ENCODE measurements at places on chromosomes 13 and 19.

GRCh38 chr13:108227651-108228272 lies 9.6 kb downstream of the ABHD13 start:
- peak; percentile 6 for DNase-seq

- peak; percentile 28 for DNase-seq
Measured at GRCh38 chr13:40984668-40985366, 34.3 kb downstream of the ELF1 start.

DNA sequence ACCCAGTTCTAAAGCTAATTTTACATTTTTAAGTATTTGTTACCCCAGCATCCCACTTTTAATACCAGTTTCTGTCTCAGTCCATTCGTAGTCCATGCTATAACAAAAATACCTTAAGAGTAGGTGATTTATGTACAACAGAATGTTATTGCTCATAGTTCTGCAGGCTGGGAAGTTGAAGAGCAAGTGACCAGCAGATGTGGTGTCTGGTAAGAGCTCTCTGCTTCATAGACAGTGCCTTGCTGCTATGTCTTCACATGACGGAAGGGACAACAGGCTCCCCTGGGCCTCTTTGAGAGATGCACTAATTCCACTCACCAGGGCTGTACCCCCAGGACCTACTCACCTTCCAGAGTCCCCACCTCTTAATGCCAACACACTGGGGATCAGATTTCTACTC lies 96.6 kb downstream of the COL4A2 start:
- DNase-seq, result no peak

DNA sequence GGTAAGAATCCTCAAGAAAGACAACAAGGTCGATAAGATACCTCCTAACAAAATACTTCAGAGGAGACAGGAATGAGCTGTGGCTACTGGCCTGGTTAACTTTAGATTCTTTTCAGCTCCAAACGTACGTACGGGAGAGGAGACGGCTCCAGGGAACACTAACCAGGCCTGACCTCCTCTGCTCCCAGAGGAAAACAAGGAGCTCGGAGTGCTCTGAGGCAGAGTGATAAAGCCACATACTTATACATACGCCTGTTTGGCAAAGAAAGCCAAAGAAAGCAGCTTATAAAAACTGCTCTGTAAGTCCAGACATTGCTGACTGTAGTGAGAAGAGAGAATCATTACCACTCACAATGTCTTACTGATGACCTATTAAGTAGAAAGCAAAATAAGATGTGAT lies 263.9 kb downstream of the MZT1 start:
- DNase-seq, result no peak

DNA sequence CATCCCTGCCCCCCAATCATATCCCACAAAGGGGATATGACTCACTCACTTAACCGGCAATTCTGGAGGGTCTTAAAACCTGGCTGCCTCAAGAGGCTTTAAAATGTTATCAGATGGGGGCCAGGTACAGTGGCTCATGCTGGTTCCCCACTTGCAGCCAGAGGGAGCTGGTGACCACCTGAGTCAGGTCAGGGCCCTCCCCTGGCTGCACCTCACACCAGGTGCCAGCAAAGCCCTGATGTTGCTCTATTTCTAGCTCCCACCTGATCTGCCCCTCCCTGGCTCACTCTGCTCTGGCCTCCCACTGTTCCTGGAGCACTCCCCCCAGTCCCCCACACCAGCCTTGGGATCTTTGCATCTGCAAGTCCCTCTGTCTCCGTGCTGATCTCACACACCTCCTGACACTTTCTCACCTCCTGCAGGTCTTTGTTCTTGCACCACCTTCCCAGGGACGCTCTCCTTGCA lies 14.2 kb downstream of the HPN start:
- no peak for DNase-seq

GRCh38 chr19:35755131-35755549 lies 1.7 kb downstream of the HSPB6 start:
- DNase-seq, result no peak

- no peak for DNase-seq
Measured at GRCh38 chr19:40802300-40803169, 3.5 kb downstream of the EGLN2 start.

- DNase-seq, result no peak
Measured at GRCh38 chr19:53978975-53979801, 12.2 kb upstream of the CACNG6 start.

GRCh38 chr19:46390866-46391265 lies 22.5 kb downstream of the CCDC8 start:
- no peak for DNase-seq

GRCh38 chr13:57531256-57531655 lies 100.3 kb upstream of the PCDH17 start:
- no peak for DNase-seq

DNA sequence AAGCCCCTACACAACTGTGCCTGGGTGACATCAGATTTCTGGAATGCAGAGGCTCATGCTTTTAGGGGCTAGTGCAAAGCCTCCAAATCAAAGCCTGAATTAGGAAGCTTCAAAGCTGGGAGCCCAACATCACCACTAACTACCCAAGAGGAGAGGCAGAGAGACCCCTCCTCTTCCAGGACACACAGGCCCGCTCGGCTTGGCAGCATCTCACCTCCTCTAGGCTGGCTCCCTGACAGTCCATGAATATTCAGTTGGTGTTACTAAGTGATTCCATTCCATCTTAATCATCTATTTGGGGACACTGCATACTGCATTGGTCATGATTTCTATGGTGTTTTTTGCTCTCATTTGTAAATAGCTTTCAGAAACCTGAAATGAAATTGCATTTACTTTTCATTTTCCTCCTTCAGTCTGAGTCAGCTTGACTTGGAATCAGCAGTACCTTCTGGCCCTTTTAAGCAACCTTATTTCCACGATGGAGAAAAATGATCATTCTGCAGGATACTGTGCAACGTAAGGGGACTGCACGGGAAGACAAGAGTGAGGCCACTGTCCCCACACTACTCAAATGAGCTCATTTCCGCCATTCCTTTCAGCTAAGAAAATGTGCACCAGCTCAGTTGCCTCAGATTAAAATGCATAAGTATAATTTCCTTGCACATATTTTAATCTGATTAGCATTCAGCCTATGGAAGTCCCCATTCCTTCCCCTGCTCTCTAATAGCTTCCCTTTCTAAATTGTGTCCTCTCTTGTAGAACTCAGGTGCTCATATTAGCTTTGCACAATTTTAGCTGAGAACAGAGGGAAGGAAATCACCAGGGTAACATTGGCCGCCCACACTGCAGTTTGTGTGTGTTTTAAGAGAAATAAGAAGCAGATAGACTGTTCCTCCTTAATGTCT lies 219.9 kb downstream of the RFC3 start:
- no peak for DNase-seq

DNA sequence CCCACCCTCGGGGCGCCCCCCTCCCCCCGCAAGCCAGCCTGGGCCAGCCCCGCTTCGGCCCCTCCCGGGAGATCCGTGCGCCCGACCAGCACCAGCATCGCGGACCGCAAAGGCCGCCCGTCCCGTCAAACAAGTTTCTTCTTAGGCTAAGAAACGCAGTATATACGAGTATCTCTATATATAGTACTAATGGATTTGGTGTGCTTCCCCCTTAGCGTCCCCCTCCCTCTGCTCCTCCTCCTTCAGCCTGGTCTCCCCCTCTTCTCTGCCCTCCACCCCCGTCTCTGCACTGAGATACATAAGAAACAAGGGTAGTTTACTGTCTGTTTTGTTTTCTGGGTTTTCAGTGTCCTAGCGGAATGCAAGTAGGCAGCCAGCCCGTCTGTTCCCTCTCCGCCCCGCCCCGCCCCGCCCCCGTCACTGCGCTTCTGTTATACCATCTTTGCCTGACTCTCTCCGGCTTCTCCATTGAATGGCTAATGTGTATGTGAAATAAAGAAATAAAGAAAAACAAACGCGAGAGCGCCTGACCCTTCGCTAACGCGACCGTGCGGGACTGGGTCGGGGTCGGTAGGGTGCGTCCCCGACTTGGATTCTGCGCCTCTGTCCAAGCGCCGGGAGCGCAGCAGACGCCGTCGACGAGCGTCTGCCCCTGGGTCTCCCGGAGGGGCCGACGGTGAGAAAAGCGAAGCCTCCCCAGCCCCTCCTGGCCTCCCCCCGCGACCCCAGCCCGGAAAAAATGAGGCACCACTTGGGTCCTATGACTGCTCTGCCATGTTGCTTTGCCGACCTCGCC lies 4.2 kb downstream of the LYL1 start:
- DNase-seq, result peak; percentile 42

- DNase-seq, result no peak
Measured at GRCh38 chr13:79782541-79783205, 301.7 kb downstream of the NDFIP2 start.

- DNase-seq, result no peak
Measured at GRCh38 chr13:80955501-80955900, 614.6 kb upstream of the SPRY2 start.

DNA sequence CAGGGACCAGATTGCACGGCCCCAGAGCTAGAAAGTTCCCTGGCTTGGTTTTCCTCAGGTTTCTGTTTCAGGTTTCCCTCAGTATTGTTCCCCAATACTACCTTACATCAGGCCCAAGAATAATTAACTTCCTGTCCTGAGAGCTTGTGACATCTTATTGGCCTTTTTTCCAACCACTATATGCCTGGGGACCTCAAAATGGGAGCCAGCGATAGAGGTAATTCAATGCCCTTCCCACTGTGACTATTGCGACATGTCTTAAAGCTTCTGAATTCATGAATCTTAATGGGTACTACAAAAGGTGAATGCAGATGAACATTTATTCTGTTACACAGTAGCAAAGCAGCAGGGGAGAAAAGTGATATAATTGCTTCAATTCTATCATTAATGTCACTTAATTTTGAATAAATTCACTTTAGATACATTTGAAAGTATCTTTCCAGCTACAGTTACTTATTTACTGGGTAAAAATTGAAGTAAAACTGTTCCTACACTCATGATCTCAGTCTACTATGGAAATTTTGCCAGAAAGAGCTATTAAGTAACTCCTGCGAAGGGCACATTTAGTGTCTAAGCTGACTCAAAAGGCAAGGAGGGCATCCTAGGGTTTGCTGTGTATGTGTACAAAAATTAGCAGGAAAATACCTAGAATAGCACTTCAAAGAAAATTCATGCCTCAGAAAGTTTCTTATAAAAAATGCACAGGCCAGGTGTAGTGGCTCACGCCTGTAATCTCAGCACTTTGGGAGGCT lies 4.1 kb downstream of the CRYL1 start:
- DNase-seq, result no peak
